Pancreas (tissue), 10 donors: ENCODE measurements at places on chromosomes 5 and 9.

DNA sequence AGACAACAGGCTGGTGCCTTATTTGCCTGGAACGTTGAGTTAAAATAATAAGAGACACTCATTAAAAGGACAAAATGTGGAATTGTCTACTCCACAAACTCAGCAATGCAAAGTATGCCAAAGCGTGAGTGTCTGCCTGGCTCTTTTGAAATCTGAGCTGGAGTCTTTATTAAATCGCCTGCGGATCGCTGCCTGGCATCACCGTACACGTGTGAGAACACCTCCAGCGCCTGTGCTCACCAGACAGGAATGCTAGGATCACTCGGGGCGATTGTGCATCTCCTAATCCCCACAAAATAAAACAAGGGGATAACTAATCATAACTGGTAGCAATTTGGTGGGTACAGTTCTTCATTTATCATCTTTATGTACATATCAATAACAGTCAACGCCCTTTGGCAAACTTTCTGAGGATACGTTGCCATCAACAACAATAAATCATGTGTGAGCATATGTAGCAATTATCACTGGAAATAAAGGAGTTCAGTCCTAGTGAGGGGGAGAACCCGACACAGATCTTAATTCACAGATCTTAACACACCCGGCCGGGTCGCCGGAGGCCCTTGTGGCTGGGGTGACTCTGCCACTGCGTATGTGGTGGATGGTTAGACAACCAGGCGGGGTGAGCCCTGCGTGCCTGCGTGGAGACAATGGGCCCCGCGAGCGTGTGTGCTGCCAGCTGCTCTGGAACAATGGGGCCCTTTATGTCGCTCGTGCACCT is 284.9 kb upstream of the IRX1 start:
- peak; percentile 67 for DNase-seq

DNA sequence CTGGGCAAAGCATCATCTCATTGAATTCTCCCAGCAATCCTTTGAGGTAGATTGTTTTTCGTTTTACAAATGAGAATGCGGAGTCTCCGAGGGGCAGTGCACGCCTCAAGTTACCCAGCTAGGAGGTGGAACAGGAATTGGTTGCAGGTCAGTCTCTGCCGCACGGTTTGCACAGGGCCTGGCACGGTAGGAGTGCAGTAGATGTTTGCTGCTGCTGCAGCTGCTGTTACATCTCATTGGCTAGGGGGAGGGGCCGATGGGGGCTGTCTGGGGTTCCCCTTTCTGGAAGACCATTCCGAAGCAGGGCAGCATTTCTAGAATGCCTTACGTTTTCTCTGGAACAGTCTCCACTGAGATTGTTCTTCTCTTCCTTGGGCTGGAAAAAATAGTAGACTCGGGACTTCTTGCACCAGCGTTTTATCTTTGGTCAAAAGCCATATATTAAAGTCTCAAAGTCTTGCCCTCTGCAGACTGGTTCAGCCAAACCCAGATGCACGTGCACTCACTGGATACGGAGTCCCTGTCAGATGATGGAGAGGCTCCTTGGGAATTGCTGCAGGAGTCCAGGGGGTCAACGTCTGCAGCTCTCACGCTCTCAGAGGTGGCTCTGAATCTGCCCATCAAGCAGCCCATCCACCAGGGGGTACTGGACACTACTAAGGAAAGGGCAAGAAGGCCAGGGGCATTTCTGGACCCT is 1.2 kb downstream of the USP20 start:
- DNase-seq = no peak

GRCh38 chr5:130104895-130105688 is 200.8 kb downstream of the CHSY3 start:
- DNase-seq = no peak

- DNase-seq = no peak
Observed at GRCh38 chr9:91820949-91821880, 128.8 kb downstream of the ROR2 start.

DNA sequence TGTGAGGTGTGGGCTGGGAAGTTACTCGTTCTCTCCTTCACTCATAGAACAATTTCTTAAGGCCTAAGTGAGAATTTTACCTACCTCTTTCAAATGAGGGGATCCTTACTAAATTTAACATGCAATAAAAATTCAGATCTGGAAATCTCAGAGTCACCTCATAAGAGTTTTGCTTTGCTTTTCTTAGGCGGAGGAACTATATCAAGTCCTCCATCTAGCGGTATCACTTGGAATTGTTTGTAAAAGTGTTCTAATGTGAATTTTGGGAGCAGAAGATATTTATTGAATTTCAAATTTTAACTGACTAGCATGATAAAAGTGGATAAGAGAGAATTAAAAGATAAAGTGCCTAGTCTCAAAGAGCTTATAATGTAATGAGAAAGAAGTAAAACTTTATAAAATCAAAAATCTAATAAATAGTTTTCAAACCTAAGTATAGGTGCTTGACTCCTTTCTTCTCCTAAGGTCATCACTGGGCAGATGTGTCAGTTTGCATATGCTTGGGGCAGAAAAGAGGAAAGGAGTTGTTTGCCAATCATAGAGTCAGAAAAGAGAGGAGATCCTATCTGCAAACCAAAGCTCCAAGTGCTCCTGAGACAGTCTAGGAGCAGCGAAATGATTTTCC is 145.7 kb upstream of the DAB2 start:
- no peak for DNase-seq

GRCh38 chr9:89478821-89479668 is 18.9 kb downstream of the SEMA4D start:
- DNase-seq = no peak

DNA sequence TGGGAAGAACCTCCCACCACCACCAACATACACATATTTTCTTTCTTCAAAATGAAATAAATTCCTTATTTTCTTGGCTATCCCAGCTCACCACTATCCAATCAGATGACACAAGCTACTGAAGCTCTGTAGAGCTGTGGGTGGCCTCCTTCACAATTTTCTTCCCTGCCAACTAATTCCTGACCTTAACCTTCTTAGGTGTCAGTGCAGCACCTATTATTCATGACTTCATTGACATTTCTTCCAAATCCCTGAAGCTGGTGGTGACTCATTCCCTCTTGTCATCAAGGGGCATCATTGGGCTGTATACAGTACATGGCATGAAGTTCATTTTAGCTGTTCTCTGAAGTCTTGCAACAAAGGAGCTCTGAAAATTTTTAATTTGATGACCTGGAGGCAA is 42.0 kb upstream of the ADRA1B start:
- no peak for DNase-seq

DNA sequence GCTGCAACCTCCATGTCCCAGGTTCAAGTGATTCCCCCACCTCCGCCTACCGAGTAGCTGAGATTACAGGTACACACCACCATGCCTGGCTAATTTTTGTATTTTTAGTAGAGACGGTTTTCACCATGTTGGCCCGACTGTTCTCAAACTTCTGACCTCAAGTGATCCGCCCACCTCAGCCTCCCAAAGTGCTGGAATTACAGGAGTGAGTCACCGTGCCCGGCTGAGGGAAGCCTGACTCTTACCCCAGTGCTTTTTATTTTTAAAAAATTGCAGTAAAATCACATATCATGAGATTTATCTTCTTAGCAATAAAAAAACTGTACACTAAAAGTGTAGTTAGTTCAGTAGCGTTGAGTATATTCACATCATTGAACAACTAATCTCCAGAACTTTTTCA is 105.3 kb downstream of the SLIT3 start:
- DNase-seq = no peak

GRCh38 chr5:94595281-94595840 is 23.0 kb downstream of the KIAA0825 start:
- no peak for DNase-seq

- no peak for DNase-seq
Observed at GRCh38 chr9:79116041-79116440, 455.7 kb upstream of the TLE4 start.

- no peak for DNase-seq
Observed at GRCh38 chr9:114027863-114028465, 50.1 kb downstream of the AMBP start.

- no peak for DNase-seq
Observed at GRCh38 chr9:137691646-137692351, 73.0 kb downstream of the EHMT1 start.

- no peak for DNase-seq
Observed at GRCh38 chr9:117547904-117548303, 133.0 kb upstream of the ASTN2 start.

- DNase-seq = no peak
Observed at GRCh38 chr9:16627967-16628366, 242.5 kb downstream of the BNC2 start.

GRCh38 chr9:100014846-100015245 is 84.0 kb downstream of the ERP44 start:
- no peak for DNase-seq

GRCh38 chr9:105673850-105674387 is 11.7 kb downstream of the TAL2 start:
- no peak for DNase-seq

DNA sequence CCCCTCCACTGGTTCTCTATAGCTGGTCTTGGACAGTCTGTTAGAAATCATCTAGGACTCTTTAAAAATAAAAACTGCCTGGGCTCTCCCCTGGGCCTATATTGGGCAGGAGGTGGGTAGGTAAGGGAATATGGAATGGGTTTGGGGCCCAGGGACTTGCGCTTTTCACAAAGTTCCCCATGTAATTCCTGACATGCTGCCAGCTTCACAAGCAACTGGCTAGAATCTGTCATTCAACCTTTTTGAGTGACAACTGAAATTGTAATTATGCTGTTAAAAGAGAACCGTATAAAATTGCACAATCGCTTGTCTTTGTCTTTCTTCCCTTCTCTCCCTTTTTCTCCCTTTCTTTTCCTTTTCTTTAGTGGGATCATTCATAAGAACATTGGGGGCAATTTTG is 603.1 kb downstream of the EBF1 start:
- DNase-seq = no peak

DNA sequence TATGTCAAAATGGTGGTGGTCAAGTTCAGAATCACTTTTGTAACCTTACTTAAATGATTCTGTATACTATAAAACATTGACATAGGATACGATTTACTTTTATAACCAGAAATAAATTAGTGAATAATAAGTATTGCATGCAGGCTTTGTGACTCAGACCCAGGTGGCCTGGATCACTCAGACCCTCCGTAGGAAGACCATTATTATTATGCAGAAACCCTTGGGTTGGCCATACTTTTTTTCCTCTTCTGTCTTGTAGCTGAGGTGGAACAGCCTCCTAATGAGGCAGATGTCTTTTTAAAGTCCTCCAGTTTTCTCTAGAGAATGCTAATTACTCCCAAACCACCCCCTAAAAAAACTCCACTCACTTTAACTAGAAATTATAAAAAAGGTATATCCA is 121.9 kb downstream of the LPAR1 start:
- no peak for DNase-seq

- no peak for DNase-seq
Observed at GRCh38 chr5:22500556-22500955, 352.6 kb downstream of the CDH12 start.

DNA sequence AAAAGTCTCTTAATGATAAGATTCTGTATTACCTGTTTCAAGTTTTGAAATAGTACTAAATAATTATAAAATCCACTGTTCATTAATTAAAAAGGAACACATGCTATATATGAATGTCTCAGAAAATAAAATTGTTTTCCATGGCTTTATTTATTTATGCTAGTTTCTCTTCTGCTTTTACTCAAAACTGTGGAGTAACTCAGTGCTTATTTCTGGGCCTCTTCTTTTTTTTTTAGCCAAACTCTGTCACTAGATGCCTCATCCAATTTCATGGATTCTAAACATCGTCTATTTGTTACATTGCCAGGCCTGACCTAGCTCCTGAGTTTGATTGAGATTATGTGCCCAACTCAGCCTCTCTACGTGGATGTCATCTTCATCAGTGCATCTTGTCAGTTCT is 1509.7 kb downstream of the MAT2B start:
- no peak for DNase-seq

GRCh38 chr5:172683645-172684471 is 42.8 kb downstream of the NEURL1B start:
- no peak for DNase-seq

GRCh38 chr9:4984171-4984620 is 876 bp upstream of the JAK2 start:
- DNase-seq = no peak

GRCh38 chr5:122030251-122030650 is 47.8 kb downstream of the LOX start:
- DNase-seq = no peak

GRCh38 chr9:89139455-89139854 is 39.2 kb downstream of the SHC3 start:
- DNase-seq = no peak

DNA sequence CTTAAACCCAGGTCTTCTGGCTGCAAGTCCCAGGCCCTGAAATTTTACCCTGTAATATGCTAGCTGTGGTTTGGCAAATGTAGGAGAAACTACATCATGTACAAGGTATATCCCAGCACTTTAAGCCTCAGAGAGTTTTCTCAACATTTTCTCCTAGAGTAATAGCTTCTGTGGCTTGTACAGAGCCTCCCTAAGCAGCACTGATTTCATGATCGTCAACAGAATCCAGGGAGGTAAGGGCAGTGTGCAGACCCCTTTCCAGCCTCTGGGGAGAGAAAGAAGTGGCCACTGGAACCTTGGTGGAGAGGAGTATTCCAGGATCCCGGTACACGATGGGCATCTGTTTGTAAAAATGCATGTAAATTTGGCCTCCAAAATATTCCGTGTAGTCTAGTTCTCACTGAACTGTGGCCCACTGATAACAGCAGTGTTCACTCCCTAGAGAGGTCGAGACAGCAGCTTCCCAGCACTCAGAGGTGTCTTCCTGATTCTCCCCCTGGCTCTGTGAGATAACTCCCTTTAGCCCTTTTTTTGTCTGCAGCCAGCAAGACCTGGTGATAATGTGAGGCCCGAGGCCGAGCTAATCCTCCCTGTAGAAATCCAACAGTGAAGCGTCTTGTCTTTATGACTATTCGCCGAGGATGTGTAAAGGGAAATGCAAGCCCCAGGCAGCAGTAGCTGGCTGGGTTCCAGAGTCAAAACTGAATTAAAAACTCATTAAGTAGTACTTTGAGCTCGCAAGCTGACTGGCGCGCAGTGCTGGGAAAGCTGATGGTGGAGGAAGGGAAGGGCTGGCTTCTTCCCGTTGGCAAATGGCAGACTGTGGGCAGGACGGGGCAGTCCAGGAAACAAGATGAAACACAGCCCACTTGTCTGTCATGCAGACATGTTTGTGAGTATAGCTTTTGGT is 59.0 kb downstream of the MAP1B start:
- no peak for DNase-seq
